Activated CD8-positive, alpha-beta memory T cell treated with anti-CD3 and anti-CD28 coated beads for 4 hours (primary cell): ENCODE measurements at places on chromosomes 1 and 21.

DNA sequence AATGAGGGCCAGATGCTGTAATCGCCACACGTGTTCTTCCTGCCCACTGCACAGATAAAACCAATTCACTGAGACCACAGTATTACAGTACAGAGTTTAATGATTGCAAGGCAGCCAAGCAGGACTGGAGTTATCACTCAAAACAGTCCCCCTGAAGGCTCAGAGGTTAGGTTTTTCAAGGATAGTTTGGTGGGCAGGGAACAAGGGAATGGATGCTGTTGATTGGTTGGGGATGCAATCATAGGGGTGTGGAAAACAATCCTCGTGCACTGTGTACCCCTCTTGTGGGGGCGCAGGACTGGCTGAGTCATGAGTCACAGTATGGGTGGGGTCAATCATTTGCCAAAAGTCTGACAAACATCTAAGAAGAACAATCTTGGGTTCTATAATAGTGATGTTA lies 12.4 kb upstream of the USP1 start:
- DNase-seq = no peak

DNA sequence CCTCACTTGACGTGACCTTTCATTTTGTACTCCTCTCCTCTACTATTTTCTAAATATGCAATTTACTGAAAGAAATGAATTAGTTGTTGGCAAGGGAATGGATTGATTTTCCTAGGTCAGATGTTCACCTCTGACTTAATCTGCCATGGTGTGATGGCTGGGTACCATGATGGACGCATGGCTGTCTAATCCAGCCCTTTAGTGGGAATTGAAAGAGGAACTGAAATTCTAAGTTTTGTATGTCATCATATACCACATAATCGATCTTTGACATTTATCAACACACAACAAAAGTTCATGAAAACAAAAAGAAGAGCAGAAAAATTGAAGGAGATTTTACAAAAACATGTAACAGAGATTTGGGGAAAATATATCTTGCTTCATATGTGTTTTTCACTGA lies 331.3 kb upstream of the SNX7 start:
- no peak for DNase-seq

GRCh38 chr1:224670506-224670905 lies 54.4 kb downstream of the CNIH3 start:
- DNase-seq = no peak

DNA sequence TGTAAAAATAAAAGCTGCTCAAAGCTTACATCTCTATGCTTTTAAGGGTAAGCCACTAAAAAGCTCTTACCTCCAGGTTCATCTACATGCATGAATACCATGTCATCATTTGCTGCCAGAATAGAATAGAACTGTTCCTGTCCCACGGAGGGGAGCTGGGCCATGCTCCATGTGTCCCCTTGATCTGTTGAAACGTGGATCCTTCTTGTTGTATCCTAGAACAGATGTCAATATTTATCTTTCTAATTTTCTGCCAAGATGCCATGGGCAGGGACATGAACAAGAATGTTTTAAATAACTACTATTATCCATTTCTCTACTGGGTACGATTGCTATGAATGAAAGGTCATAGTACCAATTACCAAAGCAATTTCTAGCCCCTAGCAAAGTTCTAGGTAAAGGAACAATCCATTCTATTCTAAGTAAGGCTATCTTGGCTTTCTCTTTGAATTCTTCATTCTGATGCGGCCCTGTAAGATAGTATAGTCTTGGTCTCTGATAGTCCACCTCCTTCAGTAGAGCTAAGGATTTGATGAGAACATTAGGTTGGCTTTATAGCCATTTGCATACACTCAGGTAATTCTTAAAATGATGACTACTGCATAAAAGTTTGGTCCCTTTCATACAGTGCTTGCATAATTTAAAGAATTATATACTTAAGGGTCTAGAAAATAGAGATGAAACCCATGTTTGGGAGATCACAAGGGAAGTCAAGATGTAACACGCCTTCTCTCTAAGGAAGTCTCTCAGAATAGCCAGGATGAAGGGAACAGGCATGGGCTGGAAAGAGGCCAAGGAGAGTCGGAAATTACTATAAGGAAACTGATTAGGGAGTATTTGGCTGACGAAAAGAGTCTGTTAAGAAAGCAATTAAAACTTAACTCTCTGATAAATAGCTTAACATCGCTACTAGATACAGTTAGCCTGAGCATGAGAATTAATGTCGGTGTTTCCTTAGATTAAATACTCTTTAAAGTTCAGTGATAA lies 35.4 kb upstream of the MYBPHL start:
- DNase-seq = no peak
